GM23338 (cell line): ENCODE measurements at places on chromosomes 1 and 21. TPM values are rescaled to one million over a fixed set of nuclear protein-coding genes. Genes with fewer than 3 reads are reported as not detected.

- DNase-seq = peak; percentile 12
Measured at GRCh38 chr1:246107516-246108277, 399.4 kb downstream of the SMYD3 start.

DNA sequence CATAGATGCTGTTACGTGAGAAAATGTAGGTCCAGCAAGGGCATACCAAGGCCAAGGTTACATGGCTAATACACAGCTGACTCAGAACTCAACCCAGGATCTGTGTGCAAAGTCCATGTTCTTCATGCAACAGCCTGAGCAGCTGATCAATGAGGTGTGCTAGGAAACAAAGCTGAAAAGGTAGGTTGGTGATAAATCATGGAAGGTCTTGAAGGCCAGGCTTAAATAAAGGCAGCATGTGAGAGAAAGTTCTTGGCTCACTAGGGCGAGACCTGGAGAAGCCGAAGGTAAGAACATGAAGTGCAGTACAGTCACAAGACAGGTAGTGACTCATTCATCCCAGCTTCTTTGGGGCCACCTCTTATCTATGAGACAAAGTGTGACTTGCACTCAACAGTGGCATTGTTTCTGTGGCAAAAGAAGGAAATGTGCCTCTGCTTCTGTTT lies 33.4 kb downstream of the TLR5 start:
- no peak for DNase-seq

DNA sequence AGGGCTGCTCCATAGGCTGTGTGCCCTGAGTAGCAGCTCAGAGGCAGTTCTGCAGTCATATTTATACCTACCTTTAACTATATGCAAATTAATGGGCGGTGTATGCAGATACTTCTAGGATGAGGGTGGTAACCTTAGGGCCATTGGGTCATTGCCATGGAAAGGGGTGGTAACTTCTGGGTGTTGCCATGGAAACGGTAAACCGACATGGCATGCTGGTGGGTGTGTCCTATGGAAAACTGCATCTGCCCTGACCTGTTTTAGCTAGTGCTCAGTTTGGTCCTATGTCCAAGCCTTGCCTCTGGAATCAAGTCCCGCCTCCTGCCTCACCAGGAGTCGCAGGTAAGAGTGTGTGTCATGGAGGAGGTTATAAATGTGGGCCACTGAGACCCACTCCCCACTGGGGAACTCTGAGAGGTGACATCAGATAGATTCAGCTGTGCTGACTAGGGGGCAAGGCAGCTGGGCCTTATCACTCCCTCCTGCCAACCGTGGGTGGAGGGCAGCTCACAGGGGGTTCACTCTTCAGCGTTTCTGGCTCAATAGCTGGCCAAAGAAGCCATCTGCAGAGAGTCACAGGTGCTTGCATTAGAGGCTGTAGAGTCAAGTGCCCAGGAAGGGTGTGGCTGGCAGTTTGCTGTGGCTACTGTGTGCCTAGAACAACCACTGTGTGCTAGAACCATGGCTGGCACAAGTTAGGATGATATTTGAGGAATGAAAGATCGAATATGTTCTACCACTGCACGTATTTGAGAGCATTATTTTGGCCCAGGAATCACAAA lies 19.0 kb downstream of the BACE2 start:
- peak; percentile 61 for DNase-seq

DNA sequence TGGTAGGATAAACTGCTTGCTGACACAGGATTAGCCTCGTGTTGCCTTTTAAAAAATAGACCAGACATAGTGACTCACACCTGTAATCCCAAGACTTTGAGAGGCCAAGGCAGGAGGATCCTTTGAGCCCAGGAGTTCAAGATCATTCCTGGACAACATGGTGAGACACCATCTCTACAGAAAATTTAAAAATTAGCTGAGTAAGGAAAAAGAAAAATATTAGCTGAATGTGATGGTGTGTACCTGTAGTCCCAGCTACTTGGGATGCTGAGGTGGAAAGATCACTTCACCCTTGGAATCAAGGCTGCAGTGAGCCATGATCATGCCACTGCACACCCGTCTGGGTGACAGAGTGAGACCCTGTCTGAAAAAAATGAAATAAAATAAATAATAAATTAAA lies 82.0 kb downstream of the ETS2 start:
- DNase-seq = no peak

GRCh38 chr1:179369751-179370341 lies 4.1 kb downstream of the AXDND1 start:
- DNase-seq = peak; percentile 85

The C8A gene
- total RNA-seq = not detected in 2 replicates

GRCh38 chr1:160032165-160032820 lies 503 bp upstream of the PIGM start:
- no peak for DNase-seq

DNA sequence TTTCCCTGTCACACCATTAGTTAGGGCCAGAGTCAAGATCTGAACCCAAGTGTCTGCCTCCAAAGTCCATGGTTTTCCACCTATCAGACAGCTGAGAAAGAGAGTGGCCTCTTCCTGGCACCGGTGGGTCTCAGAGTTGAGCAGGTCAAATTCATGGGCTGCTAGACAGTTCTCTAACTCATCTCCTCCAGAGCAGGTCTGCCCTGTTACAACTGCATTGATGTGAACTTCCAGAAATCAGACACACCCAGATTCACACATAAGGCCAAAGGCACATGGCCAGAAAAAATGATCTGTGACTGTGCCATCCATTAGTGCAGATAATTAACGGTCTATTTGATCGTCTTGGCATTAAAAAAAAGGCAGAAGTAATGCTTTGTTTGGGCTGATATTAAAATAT lies 17.5 kb downstream of the SMIM12 start:
- DNase-seq = no peak

DNA sequence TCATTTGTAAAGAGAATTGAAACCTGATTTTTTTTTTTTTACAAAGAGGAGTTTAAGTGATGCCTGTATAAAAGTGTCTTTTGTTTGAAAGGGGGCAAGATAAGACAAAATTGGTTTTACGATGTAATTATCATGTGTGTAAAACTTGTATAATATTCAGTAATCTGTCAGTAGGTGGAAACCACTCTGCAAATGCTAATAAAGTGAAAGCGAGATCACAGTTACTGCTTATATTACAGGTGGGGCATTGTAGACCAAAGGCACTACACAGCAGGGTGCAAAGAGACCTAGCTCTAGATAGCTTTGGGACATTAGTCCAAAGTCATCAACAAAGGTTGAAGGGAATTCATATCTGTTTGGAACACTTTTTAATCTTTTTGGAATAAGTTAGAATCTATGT lies 174.2 kb downstream of the LHX8 start:
- DNase-seq = no peak

The SPATA21 gene
- total RNA-seq = 2.6 TPM in 1 of 2 replicates, not detected in the other

The ZFP69B gene
- total RNA-seq = 10.0 and 10.8 TPM in 2 replicates

The KRTAP19-3 gene
- not detected in 2 replicates for total RNA-seq
